ENCODE measurements at places on chromosomes 3 and 15.
A peak's percentile ranks its signal among the peaks of the same experiment; 100 is the strongest.

DNA sequence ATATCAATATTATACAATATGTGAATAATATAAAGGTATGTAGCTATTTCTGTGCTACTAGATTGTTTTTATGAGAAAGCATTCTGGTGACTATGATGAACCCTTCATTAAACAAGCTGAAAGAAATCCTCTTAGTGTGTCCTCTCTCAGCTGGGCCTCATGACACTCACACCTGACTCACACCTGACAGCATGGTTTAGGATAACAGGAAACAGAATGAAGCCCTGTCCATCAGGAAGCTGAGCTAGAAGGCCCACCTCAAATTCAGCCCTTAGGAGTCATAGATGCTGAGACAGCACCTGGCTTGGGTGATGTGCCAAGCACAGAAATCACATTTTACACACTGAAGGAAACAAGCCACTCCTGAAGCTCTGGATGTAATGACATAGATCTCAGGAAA is 30.8 kb downstream of the CHCHD4 start:
- DNase-seq, result no peak

- DNase-seq, result no peak
Measured at GRCh38 chr15:95609096-95609495, 721.4 kb upstream of the NR2F2 start.

GRCh38 chr15:39208187-39208586 is 372.7 kb upstream of the THBS1 start:
- DNase-seq, result no peak

DNA sequence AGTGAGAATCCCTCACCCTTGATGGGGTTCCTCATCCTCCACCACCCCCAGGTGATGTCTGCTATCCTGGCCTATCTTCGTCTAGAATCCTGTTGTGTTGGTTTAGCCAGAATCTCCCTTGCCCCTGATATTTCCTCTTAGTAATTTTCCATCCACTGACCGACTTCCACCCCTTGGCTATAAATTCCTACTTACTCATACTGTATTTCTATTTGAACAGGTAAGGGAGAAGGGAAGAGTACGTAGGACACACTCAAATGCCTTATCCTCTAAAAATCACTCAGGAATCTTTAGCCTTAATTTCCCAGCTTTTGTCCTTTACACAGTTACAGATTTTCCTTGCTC is 678 bp upstream of the TFG start:
- DNase-seq, result peak; percentile 28

- no peak for DNase-seq
Measured at GRCh38 chr3:159803459-159803858, 185.2 kb upstream of the IL12A start.

DNA sequence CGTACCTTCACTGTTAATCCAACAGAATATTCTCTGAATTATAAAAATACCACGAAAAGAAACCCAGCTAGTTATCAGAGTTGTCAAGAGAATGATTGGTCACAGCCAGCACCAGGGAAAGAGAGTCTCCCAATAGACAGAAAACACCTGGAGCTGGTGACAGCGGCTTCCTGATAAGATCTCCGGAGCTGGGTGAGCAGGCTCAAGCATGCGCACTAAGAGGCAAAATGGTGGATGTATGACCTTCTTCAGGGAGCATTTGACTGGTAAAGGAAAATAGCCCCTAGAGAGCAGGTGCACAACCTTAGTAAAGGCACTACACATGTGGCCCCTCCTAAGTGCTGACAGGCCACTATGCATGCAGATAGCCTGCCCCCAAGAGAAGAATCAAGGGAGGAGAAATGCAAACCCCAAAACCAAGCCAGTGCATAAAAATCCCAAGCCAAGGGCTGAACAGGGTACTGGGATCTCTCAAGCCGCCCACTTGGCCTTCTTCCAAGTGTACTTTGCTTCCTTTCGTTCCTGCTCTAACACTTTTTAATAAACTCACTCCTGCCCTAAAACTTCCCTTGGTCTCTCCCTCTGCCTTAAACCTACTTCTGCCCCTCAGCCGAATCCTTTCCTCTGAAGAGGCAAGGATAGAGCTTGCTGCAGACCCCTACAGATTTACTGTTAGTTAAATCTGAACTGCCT is 93.2 kb downstream of the UACA start:
- DNase-seq, result no peak

DNA sequence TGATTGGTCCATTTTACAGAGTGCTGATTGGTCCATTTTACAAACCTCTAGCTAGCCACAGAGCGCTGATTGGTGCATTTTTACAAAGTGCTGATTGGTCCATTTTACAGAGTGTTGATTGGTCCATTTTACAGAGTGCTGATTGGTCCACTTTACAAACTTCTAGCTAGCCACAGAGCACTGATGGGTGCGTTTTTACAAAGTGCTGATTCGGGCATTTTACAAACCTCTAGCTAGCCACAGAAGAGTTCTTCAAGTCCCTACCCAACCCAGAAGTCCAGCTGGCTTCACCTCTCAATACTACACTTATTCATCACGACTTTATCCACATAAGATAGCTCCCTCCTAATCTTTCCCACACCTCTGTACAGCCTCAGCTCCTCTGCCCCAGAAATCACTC is 899.8 kb downstream of the TUSC7 start:
- DNase-seq, result no peak

DNA sequence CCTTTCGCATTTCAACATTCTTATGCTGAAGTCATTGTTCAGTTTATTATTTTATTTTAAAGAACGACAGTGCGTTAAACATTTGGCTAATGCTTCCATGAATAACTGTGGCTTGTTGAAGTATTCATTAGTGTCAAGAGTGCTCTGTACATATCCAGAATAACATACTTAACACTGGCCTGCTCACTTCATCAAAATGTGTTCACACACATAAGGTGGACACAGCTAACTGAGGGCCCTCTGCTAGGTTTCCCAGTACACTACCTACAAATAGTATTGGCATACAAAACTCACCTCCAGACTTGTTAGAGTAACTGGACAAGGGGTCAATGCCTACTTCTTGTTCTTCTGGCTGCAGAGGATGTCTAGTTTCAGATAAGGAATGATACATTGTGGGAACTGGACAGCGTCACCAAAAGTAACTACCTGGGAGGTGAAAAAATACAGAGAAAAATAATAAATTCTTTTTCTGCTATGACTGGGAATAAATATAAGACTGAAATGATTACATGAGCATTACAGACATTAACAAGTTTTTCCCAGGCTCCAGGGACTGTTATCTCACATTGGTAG is 234.2 kb downstream of the TBC1D5 start:
- no peak for DNase-seq

DNA sequence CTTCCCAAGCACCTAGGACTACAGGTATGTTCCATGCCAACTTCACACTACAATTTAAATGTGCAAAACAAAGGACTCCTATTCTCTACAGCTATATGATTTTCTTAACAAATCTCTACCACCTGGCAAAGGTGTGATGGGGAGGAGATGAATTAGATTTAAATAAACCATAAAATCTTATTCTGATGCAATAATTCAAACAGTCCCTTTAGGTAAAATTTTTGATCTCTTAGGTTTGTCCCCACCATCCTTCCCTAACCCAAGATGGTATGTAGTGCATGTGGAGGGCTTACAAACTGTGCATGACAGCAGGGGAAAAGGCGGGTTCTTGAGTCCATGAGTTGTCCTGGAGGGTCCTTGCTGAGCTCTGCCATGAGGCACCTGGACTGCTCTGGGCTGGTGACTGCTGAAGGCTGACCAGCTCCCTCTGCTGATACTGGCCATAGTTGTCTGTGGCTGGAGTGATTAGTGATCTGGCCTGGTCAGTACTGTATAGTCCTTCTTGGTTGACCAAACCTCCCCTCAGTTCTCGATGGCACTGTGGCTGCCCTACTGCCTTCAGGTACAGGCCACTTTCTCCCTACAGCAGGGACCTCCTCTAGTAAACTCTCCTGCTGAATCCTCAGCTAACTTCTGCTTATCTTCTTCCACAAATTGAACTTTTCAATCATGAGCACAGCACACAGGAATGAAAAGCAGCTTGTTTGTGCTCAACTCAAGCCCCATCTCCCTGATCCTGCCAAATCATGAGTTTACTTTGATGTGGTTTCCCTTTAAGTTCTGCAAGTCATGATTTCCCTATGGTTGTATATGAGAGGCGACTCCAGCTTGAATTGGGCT is 30.1 kb downstream of the CFAP161 start:
- DNase-seq, result no peak

- DNase-seq, result peak; percentile 90
Measured at GRCh38 chr3:50365080-50365841, 5.9 kb upstream of the TMEM115 start.

DNA sequence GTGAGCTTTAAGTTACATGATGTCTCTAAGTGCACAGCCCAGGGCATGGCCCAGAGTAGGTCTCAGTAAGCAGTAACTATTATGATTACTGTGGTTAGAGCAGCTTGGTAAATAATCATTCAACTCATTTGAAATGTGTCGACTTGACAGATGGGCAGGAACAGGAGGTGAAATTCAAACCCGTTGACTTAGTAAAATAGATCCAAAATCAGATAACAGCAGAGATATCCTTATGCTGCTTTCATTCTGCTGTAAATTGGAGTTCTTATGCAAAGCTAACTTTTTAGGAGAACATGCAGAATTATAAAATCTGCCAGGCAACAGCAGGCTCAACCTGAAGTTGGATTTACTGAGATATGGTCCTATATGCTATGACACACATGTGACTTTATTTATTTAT is 118.7 kb upstream of the KLHL25 start:
- DNase-seq, result no peak

GRCh38 chr3:13866041-13866965 is 13.6 kb downstream of the WNT7A start:
- no peak for DNase-seq

GRCh38 chr15:76345880-76346668 is 9.5 kb downstream of the ISL2 start:
- DNase-seq, result peak; percentile 38

DNA sequence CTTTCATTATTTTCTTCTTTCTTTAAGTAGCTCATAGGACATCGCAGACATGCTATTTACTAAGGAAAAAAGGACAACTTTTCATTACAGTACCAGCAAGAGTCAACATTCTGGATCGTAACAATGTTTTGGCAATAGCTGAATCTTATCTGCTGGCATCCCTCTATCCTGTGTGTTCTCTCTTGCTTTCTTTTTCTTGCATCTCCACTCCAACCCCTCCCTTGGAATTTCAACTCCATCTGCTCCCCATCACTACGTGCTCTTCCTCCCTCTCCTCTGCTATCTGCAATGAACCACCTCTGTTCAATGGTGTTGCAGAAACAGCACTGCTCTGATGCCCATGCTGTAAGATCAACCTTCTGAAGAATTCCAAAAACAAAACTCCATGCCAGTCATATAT is 106.6 kb downstream of the FBN1 start:
- DNase-seq, result no peak

DNA sequence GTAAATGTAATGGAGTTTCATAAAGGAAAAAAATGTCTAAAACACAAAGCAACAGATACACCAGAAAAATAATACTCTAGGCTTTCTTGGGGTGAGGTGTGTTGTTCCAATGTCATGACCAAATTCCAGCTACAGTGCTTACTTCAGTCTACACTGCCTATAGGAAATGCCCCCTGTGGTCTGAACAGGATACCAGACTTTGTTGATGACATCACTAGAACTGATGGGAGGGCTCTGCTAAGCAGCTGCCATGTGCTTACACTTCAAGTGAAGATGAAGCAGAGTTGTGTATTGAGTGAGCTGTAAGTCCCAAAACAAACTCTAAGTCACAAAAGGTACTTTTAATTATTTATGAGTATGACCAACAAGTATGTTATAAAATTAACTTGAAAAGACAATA is 456.1 kb upstream of the IL12A start:
- DNase-seq, result no peak

GRCh38 chr15:58465866-58466517 is 34.2 kb downstream of the LIPC start:
- no peak for DNase-seq

- peak; percentile 4 for DNase-seq
Measured at GRCh38 chr3:140972833-140973232, 31.2 kb downstream of the SLC25A36 start.

- DNase-seq, result no peak
Measured at GRCh38 chr15:74217907-74218885, 15.6 kb upstream of the STRA6 start.

GRCh38 chr3:100496711-100497261 is 4.4 kb downstream of the TMEM45A start:
- DNase-seq, result no peak

DNA sequence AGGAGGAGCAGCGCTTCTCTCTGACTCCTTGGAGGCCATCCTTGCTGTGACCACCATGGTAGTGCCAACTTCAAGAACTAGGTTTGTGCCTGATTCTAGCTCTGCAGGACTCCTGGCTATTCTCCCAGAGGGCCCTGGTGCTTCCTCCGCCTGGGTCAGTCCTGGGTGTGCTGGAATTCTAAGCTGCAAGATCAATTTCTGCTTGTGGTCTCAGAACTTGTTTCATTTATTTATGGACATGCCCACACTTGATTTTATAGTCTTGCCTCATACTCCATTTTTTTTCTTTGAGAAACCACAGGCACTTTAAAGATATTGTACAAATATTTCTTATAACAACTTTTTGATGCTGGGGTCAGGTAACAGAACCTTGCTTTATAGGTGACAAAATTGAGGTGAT is 87.6 kb downstream of the PDCD6IP start:
- DNase-seq, result peak; percentile 20

- DNase-seq, result no peak
Measured at GRCh38 chr15:91919014-91919534, 65.6 kb downstream of the SLCO3A1 start.

- no peak for DNase-seq
Measured at GRCh38 chr3:30440880-30441279, 165.5 kb upstream of the TGFBR2 start.

DNA sequence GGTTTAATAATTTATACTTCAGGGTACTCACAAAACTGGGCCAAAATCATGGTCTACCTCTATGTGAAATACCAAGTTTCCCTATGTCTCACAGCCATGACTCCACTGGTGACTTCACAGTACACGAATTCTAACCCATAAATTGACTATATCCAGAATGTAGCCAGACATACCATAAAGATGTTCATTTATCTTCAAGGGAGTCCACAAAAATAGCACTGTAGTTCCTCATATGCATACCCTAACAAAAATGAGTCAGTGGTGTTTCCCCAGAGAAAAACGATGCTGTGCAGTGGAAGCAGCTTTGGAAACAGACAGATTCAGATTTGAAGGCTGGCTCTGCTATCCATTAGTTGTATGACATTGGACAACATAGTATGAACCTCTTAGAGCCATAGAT is 438.8 kb downstream of the FHIT start:
- DNase-seq, result no peak

GRCh38 chr3:13419505-13420044 is 547 bp downstream of the NUP210 start:
- no peak for DNase-seq

GRCh38 chr3:180571831-180572598 is 29.9 kb upstream of the TTC14 start:
- DNase-seq, result no peak
